Stomach (tissue), 19 donors: ENCODE measurements at places on chromosomes 16 and 17. TPM values are rescaled to one million over a fixed set of nuclear protein-coding genes. Genes with fewer than 3 reads are reported as not detected.

DNA sequence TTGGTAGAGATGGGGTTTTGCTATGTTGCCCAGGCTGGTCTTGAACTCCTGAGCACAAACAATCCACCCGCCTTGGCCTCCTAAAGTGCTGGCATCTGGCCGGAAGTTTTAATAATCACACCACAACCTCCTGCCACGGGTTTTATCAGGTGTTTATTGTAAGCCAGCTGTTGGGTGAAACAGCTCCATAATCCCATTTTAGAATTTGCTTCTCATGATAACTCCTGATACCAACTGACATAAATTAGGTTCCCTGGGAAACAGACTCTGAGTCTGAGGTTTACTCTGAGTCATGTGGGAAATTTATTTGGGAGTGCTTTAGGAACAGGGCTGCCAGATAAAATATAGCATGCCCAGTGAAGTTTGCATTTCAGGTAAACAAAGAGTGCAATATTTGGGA lies 122.6 kb upstream of the MED13 start:
- no peaks in the 10 kb centered on the region for H3K4me1 ChIP-seq
- H3K36me3 ChIP-seq: no peaks in the 10 kb centered on the region
- H3K27me3 ChIP-seq: no peaks in the 10 kb centered on the region
- peak; percentile 39 for DNase-seq
- H3K27ac ChIP-seq: peak overlapping the region; percentile 7
- H3K4me3 ChIP-seq: no peak overlapping the region

DNA sequence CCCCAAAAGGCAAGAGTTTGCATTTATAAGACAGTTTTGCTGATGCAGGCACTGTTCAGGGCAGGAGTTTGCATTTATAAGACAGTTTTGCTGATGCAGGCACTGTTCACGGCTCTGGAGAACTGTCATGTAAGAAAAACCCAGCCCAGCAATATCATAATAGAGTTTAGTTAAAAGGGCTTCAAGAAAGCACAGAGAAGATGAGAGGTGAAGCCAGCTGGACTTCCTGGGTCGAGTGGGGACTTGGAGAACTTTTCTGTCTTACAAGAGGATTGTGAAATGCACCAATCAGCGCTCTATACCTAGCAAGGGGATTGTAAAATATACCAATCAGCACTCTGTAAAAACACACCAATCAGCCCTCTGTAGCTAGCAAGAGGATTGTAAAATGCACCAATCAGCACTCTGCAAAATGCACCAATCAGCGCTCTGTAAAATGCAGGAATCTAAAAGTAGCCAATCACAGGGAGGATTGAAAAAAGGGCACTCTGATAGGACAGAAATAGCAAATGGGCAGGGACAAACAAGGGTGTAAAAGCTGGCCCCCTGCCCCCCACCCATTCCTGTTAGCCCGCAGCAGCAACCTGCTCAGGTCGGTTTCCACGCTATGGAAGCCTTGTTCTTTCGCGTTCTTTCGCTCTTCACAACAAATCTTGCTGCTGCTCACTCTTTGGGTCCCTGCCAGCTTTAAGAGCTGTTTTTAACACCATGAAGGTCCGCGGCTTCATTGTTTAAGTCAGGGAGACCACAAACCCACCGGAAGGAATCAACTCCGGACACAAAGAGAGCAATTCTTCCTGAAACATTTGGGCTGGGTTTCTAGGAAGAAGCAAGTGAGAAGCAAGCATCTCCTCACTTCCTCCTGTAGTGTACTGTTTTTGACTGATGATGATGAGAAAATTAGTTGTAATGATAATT lies 1.8 kb upstream of the CBX1 start:
- peaks cover 22% of the 10 kb centered on the region for H3K4me1 ChIP-seq
- H3K36me3 ChIP-seq: no peaks in the 10 kb centered on the region
- no peaks in the 10 kb centered on the region for H3K27me3 ChIP-seq
- H3K4me3 ChIP-seq: no peak overlapping the region
- DNase-seq: no peak

DNA sequence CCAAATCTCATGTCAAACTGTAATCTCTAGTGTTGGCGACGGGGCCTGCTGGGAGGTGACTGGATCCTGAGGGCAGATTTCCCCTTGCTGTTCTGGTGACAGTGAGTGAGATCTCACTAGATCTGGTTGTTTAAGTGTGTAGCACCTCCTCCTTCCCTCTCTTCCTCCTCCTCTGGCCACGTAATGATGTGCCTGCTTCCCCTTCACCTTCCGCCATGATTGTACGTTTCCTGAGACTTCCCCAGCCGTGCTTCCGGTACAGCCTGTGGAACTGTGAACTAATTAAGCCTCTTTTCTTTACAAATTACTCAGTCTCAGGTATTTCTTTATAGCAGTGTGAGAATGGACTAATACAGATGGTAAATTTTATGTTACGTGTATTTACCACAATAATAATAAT lies 49.2 kb downstream of the METTL16 start:
- no peak overlapping the region for H3K27ac ChIP-seq
- H3K27me3 ChIP-seq: no peaks in the 10 kb centered on the region
- DNase-seq: no peak

DNA sequence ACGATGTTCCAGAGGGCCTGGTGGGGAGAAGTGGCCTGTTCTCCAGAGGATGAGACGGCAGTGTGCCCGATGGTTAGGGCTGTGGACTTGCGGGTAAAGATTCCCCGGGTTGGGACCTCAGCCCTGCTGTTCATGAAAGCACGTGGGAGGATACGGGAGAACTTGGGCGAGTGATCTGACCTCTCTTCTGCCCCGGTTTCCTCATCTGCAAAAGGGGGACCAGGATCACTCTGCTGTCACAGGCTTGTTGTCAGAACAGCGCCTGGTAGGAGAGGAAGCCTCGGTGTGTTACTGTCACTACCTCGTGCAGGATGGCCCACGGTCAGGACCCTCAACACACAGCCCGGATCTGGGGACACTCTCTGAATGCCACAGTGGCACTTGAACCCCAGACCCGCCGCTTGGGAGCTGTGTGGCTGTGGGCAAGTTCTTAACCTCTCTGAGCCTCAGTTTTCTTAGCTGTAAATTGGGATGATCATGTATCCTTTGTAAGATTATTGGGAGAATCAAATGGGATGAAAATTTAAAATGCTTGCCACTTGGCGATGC lies 85.6 kb upstream of the CDC42EP4 start:
- no peaks in the 10 kb centered on the region for H3K27me3 ChIP-seq
- no peak for DNase-seq
- H3K36me3 ChIP-seq: no peaks in the 10 kb centered on the region
- H3K4me3 ChIP-seq: no peak overlapping the region

DNA sequence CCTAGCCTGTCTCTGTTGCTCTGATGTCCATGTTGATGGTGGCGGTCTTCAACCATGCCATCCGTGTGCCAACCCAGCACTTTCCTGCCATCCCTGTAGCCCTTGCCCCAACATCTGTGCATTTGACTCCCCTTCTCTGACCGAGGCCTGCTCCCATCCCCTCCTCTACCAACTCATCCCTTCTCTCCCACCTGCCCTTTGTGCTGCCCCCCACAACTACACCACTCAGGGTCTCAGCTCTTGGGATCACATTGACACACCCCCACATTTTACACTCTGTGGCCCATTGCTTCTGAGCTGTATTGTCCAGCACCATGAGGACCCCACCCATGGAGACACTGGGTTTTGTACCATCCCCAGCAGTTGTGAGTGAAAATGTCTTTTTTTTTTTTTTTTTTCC lies 11.6 kb downstream of the HS3ST3B1 start:
- no peaks in the 10 kb centered on the region for H3K36me3 ChIP-seq
- H3K4me3 ChIP-seq: no peak overlapping the region
- no peak for DNase-seq
- peaks cover 19% of the 10 kb centered on the region for H3K27me3 ChIP-seq
- peaks cover 16% of the 10 kb centered on the region for H3K4me1 ChIP-seq
- no peak overlapping the region for H3K27ac ChIP-seq

KCNAB3 gene
- total RNA-seq: 0.37 TPM

DNA sequence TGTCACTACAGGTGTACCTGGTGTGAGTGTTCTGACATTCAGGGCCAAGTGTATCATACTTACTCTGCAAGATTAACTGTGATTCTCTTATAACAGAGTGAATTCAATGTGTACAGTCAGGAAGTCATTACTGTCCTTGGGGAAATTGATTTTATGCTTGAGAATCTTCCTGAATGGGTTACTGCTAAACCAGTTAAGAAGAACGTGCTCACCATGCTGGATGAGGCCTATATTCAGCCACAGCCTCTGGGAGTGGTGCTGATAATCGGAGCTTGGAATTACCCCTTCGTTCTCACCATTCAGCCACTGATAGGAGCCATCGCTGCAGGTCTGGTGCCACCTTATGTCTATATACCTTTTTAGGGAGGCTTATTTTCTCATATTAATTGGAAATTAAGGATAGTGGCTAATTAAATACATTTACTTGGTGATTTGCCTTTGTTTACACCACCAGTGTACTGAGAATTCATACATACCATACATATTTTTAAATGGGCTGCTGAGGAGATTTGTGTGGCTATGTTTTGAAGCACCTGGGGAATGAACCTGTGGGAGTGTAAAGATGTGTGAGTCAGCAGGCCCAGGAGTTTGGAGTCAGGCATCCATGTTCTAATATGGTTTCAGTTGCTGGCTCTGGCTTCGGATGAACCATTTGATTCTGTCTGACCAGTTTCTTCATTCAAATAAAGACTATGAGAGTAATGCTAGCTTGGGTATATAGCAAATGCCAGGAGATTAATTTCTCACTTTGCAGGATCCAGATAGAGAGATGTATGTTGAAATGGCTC lies 3.1 kb downstream of the ALDH3A2 start:
- H3K27ac ChIP-seq: no peak overlapping the region
- H3K4me3 ChIP-seq: no peak overlapping the region
- peak; percentile 35 for DNase-seq
- peaks cover 64% of the 10 kb centered on the region for H3K4me1 ChIP-seq
- peaks cover 20% of the 10 kb centered on the region for H3K36me3 ChIP-seq

ACAP1 gene
- total RNA-seq: 12.8 TPM
